ENCODE measurements at places on chromosomes 1 and 21.

DNA sequence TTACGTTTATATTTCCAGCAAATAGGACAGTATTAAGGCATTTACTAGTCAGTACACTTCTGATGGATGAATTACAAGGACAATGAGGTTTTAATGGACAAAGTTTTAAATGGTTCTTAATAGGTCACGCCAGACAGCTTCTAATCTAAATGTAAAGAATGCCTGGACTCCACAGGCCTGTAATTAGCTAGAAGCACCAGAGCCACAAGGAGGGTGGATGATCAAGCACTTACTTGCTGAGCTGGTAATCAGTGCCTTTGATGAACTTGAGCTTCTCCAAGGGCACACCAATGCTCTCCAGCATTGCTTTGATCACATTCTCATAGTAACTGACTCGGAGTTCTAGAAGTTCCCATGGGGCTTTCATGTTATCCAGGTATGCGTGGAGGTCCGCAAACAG lies 6.8 kb downstream of the YARS1 start:
- no peak for DNase-seq

DNA sequence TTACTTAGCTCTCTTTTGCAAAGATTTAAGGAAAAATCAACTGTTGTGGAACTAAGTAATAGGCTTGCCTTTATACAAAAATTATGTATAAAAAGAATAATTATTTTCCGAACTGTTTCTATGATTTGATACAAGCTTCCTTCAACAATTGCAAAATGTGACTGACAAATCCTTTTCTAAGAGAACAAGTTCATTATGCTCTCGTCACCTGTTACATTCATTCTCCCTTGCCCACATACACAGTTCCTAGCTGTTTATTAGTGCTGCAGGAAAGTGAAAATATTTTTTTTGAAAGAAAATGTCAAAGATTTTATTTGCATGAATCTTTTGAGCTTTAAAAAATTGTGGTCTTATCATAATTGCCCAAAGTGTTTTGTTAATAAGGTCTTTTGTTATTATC lies 466.2 kb downstream of the USP25 start:
- no peak for DNase-seq

DNA sequence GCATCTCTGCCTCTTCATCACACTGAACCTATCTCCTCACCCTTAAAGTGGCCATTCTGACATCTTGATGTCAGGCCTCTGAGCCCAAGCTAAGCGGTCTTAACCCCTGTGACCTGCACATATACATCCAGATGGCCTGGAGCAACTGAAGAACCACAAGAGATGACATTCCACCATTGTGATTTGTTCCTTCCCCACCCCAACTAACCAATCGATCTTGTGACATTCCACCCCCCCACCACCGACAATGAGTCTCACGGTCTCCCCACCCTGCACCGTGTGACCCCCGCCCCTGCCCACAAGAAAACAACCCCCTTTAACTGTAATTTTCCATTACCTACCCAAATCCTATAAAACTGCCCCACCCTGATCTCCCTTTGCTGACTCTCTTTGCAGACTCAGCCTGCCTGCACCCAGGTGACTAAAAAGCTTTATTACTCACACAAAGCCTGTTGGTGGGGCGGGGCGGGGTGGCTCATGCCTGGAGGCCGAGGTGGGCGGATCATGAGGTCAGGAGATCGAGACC lies 21.0 kb upstream of the PINK1 start:
- no peak for DNase-seq

DNA sequence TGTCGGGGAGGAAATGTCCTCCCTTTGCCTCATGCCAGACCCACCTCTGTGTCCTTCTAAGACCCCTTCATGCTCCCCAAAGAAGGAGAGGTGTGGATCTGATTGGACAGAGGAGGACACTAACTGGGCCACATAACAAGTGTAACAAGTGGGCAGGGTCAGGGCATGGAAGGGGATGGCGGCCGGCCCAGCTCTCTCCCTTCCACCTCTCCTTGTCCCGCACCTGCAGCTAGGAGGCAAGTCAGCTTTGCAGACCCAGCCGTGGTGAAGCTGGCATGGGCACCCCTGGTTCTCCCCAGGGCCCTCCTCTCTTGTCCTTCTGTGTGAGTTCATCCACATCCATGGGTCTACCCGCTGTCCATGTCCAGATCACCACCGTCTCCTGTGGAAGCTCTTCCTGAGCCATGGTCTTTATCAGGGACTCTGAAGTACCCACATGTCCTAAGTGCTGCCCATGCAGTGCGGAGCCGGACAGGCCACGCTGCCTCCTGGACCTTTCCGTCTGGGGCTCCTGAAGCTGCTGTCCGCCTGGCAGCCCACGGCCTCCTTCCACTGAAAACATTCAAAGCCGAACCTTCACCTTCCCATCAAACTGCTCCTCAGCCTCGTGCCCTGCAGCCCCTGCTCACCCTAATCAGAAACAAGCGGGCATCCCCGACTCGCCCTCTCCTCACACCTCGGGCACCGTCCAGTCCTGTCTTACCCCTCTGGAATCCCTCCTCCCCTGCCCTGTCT lies 460.5 kb downstream of the PTPRU start:
- DNase-seq: no peak

DNA sequence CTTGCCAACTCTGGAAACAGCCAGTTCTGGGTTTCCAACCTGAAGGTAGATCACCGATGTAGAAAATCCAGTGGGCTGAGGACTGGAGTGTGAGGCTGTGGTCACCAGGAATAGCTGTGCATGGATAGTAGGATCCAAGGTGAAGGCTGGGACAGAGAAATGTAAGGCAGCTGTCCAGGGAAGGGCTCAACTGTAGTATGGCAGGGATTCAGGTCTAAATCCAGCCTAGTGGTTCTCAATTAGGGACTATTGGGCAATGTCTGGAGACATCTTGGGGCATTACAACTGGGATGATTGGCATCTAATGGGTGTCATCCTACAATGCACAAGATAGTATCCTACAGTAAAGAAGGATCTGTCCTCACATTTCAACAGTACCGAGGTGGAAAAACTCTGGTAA lies 67.7 kb upstream of the RUNX1 start:
- DNase-seq: no peak

DNA sequence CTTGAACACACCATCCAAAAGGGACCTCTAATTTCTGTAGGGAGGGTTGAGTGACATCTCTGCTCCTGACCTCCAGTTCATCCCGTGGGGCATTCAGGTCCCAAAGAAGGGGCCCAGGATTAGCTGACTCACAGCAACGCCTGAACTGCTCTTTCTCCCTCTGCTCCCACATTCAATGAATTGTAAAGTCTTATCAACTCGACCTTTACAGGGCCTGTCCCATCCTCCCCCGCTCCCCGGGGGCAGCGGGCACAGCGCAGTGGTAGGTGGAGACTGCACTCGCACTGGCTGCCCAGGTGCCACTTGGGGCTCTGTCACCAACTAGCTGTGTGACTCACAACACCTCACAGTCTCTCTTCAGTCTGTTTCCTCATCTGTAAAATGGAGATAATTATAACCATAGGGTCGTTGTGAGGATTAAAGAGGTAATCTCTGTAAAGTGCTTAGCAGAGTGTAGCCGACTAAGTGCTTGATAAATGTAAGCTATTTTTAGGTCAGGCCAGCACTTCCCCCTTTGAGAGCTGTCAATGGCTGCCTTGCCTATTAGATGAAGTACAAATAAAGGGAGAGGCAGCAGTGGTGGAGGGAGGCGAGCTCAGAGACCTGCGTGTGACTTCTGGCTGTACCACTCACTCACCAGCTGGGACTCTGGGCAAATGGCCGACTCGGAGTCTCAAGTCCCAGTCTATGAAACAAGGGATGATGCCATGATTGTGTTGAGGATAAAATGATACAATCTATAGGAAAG lies 637 bp upstream of the MYBPHL start:
- DNase-seq: no peak

DNA sequence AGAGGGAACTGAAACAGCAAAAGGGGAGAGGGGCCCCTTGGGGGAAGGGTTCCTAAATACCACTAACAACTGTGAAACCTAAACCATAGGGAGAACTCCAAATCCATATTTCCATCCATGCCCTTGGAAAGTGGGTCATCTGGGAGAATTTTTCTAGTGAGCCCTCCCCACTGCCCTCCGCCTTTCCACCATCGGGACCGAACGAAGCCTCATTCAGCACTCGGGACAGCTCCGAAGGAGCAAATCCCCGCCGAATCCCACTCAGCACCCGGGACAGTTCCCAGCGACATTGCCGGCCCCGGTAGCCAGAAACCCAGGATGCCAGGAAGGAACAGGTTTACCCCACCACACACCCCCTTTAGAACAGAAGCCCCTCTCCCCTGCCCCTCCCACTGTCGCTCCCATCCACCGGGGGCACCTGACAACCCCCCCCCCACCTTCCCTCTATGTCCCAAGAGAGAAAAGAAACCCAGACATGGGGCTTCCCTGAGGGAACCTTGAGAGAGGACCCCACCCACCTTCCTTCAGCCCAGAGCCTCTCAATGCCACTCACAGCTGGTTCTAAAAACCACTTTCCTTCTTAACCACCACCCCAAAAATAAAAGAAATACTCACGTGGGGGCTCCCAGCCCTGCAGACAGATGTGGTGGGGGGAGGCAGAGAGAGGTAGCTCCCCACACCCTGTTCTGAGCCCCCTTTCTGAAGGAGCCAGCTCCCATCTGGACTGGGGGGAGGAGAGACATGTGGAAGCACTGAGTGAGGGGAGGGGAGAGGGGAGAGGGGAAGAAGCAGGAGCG lies 4.5 kb downstream of the DLGAP3 start:
- DNase-seq: no peak

DNA sequence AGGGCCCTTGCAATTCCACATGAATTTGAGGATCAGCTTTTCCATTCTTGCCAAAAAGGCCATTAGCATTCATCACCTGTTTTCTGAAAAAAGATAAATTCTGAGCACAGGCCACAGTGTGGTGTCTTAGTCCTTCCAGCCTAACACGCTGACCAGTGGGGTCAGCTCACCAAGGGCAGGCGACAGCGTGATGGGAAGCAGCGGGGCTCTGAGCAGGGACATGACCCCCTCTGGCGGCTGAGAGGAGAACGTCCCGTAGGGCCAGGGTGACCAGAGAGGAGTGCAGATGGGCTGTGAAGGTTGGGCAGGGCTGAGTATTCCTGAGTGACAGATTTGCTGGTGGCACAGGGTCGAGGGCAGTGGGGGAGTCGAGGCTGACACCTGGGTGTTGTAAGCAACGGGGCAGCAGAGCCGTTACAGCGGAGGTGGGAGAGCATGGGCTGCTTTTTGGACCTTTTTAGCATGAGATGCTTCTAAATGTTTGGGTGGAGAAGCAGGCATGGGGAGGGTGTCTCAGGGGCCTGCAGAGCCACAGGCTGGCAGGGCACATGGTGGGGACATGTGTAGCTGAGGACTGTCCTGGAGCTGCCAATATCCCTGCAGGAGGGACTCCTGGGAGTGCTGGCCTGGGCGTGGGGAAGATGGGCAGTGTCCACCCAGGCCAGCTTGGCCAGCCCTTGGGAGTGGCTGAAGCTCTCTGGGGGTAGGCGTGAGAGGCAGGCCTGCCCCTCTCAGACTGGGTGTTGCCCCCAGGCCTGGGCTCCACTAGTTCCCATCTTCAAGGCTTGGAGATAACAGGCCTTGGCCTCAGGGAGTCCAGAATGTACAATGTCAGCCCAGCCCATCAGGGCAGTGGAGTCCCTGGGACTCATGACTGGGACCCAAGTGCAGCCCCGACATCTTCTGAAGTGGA lies 8.6 kb upstream of the CALML6 start:
- peak; percentile 51 for DNase-seq

GRCh38 chr1:36126797-36127500 lies 1.9 kb upstream of the COL8A2 start:
- DNase-seq: no peak

GRCh38 chr1:23168079-23168444 lies 594 bp downstream of the LUZP1 start:
- no peak for DNase-seq

DNA sequence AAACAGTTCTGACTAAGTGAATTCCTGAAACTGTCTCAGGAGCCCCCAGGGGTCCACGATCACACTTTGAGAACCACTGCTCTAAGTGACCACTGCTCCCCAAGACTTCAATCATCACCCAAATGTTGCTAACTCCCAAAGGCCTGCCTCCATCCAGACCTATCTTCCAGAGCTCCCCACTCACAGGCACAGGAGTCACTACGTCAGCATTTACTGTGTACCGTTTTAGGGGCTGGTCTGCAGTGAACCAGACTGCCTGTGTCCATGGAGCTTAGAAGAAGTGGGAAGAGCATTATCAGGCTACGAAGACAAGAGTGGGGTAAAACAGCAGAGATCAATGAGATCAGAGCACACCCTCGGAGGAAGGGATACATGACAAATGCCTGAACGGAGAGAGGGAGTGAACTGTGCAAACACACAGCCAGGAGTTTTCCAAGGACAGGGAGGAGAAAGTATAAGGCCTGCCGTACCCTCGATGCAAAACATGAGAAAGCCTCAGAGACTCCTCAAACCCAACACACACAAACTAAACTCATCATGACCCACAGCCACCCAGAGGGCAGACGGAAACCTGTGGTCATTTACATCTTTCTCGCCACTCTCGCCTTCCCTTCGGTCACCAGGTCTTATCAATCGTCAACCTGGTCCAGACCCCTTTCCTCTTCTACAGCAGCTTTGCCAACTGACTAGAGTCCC lies 10.1 kb downstream of the GNB1 start:
- DNase-seq: no peak

DNA sequence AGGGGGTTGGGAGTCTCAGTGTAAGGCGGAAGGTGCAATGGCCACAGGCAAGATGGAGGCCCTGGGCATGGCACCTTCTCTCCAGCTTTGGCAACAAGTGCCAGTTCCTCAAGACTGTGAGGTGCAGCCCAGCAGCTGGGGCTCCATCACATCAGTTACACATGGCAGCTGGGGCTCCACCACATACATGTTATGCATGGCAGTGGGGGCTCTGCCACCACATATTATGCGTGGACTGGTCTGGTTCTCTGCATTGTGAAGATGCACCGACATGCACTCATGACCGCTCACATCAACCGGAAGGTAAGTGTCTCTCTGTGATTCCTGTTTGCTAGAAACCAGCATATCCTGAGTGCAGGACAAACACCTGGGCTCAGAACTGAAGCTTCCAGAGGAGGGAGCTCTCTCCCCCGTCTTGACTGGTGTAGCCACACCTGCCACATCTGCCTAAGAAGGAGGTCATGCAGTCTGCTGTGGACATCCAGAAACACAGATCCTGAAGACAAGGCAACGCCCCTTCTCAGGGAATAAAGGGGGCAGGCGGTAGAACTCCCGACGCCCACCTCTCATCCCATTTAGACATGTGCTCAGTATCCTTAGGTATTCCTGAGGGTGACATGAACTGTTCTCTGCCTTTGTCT lies 104.1 kb upstream of the TMPRSS2 start:
- DNase-seq: no peak

DNA sequence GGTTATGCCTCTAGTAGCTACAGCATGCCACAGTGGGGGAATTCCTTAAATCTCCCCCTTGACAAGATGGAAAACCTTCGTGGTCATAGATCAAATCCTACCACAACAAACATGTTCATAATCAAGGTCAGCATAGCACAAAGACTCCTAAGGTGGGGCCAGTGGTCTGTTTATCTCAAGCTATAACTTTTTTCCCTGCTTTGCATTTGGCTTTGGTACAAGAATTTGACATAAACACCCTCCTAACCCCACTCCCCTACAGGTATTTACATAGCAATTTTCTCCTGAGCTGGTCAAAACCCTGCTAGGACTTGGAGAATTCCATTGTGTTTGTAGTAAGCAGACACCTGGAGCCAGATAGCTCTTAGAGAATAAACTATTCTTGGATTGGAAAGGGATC lies 58.5 kb downstream of the HIVEP3 start:
- DNase-seq: no peak

- no peak for DNase-seq
These were observed 65.8 kb downstream of the OVGP1 start for GRCh38 chr1:111361761-111362160.

GRCh38 chr1:108531444-108531843 lies 28.5 kb upstream of the EEIG2 start:
- DNase-seq: no peak

GRCh38 chr1:30329263-30329753 lies 394.1 kb downstream of the MATN1 start:
- DNase-seq: no peak
